CD4-positive, CD25-positive, alpha-beta regulatory T cell (primary cell): ENCODE measurements at places on chromosomes 16 and 17.

DNA sequence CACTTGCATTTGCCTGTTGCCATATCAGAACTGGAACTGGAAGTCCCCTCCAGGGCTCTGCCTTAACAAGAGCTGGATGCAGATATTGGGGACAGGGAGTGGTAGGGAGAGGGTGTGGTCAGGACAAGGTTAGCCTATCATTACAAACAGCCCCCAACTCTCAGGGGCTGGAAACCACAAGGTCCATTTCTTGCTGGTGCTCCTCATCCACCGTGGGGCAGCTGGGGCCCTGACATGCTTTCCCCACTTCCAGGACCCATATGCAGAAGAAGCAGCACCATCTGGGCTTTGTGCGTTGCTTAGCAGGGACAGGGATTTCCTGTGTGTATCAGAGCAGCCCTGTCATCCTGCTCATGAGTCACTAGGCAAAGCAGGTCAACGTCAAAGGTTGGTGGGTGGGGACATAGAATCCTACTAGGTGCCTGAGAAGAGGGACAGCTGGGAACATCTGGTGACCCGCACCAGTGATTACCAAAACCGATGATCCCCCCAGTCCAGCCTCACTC lies 26.9 kb downstream of the RGS9 start:
- DNase-seq: peak; percentile 80

DNA sequence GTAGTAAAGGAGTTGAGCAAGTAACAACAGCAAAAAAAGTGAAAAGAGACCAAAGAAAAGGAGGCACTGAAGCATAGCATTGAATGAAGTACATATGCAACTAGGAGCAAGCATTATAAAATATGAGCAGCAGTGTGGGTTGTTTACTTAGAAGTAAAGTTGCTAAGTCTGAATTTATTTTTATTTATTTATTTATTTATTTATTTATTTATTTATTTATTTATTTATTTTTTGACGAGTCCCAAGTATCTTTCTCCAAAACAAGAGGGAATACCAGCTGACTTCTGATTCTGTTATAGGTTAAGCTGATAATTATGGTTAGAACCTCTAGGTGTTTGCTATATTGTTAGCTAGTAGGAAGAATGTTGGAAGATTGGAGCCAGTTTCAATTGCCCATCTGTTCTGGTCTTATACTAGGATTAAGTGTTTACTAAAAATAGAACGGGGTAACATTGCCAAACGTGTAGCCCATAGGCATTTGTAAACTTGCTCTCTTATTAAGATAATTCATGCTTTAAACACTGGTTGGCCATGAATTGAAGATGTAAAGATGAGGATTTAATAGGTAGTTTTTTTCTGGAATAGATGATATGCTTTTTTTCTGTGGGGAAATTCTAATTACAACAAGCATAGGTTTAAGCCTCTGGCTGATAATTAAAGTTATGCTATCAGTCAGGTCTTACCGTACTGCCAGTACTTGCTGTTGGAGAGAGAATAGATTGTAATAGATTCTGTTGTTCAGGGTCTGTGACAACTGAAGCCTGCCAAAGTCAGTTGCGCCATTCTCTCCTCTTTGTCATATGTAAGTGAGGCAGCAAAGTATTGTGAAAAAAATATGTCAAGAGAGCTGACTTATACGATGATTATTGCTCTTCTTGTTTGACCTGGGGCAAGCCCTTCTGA lies 66.7 kb downstream of the PPM1E start:
- DNase-seq: no peak

DNA sequence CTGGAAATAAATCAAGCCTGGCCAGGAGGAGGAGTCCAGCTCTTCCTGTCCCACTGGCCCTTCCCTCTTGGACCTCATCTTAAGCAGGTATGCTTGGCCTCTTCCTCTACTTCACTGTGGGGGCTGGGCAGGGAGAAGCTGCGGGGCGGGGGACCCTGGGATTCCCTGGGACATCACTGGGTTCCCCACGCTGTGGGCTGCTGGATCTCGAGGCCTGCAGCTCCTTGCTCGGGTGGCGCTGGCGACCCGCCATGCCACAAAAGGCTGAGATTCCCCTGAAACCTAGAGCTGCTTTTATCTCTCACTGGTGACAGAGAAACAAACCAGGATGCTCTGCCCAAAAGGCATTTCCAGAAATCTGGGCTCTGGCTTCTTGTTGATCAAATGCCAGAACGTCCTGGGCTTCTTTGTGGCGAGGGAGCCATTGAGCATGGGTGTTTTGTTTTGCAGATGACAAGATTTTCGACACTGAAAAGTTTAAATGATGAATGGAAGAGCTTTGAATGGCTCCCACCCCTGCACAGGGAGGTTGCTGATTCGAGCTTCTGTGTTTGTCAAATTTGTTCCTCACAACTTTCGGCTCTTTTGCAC lies 8.6 kb upstream of the PGS1 start:
- DNase-seq: no peak

DNA sequence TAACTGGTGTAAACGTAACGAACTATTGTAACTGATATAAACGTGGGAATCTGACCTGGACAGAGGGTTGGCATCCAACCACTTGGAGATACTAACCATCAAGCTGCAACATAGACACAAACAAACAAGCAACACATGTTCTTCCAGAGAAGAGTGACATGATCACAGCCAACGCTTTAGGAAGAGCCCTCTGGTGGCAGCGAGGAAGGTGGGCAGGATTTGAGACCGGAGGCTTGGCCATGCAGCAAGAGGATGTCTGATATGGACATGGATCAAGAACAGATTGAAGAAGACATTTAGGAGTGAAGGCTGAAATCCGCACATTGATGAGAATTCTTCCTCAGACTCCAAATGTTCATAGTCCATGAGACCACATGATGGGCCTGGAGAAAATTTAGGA lies 40.3 kb upstream of the TNRC6A start:
- DNase-seq: no peak

- peak; percentile 49 for DNase-seq
Observed at GRCh38 chr17:19370493-19370960, 7.8 kb upstream of the MAPK7 start.

DNA sequence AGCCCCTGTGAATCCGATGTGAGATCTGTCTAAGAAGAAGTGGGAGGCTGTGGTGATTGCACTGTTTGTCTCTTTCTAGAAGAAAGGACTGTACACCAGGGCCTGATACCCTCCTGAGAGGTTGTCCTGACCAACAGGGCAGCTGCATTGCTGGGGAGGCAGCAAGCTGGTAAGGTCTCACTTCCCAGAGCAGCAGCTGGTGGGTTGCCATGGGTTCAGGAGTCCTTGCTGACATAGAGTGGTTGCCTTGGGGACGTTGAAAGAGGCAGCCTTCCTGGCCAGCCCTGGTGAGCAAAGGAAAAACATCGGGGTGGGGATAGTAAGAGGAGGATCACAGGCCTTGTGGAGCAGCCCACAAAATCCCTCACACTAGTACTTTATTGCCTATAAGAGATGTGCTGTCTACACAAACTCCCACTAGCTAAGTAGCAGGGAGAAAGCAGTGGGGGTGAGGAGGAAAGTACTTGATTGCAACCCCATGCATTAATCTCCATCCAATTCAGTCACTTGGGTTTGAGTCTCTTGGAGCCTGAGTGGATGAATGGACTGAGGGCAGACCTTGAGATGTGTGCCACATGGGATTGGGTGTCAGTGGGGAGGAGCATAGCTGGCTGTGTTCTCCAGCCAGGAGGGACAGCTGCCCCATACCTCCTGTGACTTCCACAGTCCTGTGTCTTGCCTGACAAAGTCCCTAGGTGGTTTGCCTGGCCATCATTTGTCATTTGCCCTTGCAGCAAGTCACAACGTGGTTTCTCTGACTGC lies 143.8 kb upstream of the RPL38 start:
- DNase-seq: no peak

- DNase-seq: peak; percentile 21
Observed at GRCh38 chr16:46620266-46621005, 743 bp downstream of the SHCBP1 start.

GRCh38 chr17:39623356-39623950 lies 3.3 kb upstream of the PPP1R1B start:
- peak; percentile 78 for DNase-seq

GRCh38 chr16:55018881-55019280 lies 88.2 kb downstream of the IRX5 start:
- no peak for DNase-seq
